ENCODE measurements at places on chromosomes 4 and X.

DNA sequence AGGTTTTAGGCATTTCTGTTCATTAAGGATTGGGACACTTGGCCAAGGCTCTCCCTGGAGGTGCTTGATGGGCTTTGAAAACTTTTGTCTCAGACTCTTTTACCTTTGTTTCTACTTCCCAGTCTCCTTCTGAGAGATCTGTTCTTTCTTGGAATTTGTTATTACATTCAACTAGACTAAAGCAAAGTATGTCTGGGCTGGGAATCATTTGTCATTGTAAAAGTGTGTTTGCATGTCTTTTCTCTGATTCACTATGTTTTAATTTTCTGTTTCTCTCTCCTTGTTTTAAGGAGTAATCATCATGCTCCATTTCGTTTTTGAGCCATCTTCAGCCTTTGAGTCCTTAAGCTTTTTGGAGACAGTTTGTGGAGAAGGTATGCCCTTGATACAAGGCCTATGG lies 12.2 kb upstream of the PGRMC2 start:
- peak; percentile 20 for DNase-seq

DNA sequence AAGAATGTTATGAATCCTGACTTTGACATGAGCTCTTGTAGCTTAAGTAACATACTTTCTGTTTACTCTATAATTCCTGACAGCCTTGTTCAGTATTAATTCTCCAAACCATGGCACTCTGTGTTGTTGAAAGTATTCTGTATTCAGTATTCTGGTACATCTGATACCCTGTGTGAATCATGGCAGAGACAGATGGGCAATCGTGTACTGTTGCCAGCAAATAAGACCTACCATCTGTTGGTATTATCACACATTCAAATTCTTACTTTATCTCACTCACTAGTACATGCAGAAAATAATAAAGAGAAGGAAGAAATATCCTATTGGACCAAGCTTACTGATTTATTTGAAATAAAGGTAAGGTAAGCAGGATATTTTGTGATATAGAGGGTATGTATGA lies 7.9 kb downstream of the MBTPS2 start:
- DNase-seq: no peak

DNA sequence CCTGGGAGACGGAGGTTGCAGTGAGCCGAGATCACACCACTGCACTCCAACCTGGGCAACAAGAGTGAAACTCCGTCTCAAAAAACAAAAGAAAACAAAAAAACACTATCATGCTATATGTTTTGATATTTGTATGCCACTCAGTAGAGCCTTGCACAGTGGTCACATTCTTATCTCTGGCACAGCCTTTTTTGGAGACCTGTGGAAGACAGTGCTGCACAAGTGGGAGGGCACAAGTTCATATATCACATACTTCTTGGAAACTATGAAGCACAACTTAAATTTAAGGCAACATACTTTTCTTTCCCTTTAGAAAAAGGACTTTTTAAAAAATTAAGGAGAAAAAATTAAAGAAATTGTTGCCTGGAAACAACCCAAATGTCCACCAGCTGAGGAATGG lies 14.4 kb upstream of the S100G start:
- no peak for DNase-seq

- DNase-seq: no peak
Observed at GRCh38 chr4:46894826-46895225, 14.2 kb downstream of the COX7B2 start.

Measured in fibroblast of upper back skin (primary cell).